ENCODE measurements at places on chromosomes 3 and 15. TPM values are rescaled to one million over a fixed set of nuclear protein-coding genes. Genes with fewer than 3 reads are reported as not detected.

- no peaks in the 10 kb centered on the region for H3K4me1 ChIP-seq
- H3K27ac ChIP-seq = no peak overlapping the region
- no peaks in the 10 kb centered on the region for H3K36me3 ChIP-seq
- H3K27me3 ChIP-seq = no peaks in the 10 kb centered on the region
Observed at GRCh38 chr15:29538044-29538443, 268.4 kb upstream of the NSMCE3 start.

- H3K4me3 ChIP-seq = peak within 1 kb of the TSS; percentile 97
- no peaks in the 10 kb centered on the region for H3K27me3 ChIP-seq
- DNase-seq = peak; percentile 94
- H3K36me3 ChIP-seq = no peaks in the 10 kb centered on the region
- H3K4me1 ChIP-seq = peaks cover 7% of the 10 kb centered on the region
Observed at GRCh38 chr15:48810414-48811324, at the start of gene CEP152. TSS of gene CEP152 (minus strand) at chr15:48811069. CDS start at chr15:48805649, 5,420 bp downstream.

DNA sequence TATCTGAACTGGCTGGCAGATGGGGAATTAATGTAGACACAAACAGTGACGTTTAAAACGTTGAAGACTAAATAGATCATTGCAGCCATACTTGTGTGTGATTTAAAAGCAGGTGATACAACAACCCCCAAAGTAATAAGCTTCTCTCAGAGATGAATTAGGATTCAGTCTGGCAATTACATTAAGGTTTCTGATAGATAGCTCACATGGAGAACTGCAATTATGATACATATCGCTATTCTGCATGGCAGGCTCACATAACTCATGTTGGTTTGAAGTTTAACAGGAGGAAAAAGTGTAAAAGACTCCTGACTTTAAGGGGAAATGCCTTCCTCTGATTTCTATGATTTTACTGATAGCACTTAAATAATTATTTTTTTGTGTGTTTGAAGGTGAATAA lies 196.9 kb downstream of the CLSTN2 start:
- H3K4me1 ChIP-seq = no peaks in the 10 kb centered on the region
- no peak overlapping the region for H3K27ac ChIP-seq
- H3K36me3 ChIP-seq = no peaks in the 10 kb centered on the region
- H3K4me3 ChIP-seq = no peak overlapping the region
- no peak for DNase-seq

DNA sequence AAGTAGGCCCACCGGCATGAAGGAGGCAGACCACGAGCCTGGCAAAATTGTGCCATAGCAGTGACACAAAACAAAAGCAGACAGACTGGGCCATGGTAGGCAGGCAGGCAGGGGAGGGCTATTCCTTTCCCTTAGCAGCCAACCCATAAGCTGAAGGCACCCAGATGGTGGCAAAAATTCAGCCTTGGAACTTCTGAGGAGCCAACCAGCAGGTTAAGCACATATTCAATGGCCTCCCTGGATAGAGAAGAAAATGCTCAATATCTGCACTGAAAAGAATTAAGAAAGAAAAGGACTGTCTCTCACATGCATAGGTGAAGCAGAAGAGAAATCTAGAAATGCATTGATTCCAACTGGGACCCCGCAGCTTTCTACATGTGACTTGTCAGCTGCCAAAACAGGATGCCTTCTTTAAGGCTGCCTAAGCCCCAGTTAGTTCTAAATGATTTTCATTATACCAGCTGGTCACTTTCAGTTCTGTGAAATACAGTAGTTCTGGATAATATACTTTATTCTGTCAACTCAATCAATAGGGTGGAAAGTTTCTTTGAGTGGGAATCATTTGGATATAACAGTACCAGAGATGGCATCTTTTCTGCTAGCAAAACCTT lies 2.7 kb downstream of the PRICKLE2 start:
- H3K27me3 ChIP-seq = no peaks in the 10 kb centered on the region
- no peak for DNase-seq
- no peaks in the 10 kb centered on the region for H3K36me3 ChIP-seq
- H3K4me1 ChIP-seq = peaks cover 22% of the 10 kb centered on the region

GRCh38 chr3:23430781-23431398 lies 227.8 kb downstream of the UBE2E2 start:
- no peaks in the 10 kb centered on the region for H3K27me3 ChIP-seq
- no peak overlapping the region for H3K27ac ChIP-seq
- no peaks in the 10 kb centered on the region for H3K4me1 ChIP-seq
- H3K4me3 ChIP-seq = no peak overlapping the region
- no peaks in the 10 kb centered on the region for H3K36me3 ChIP-seq
- no peak for DNase-seq

GRAMD2A gene
- polyA plus RNA-seq = 5.7 TPM

All from keratinocyte (primary cell).